ENCODE measurements at places on chromosomes 6 and 20.

DNA sequence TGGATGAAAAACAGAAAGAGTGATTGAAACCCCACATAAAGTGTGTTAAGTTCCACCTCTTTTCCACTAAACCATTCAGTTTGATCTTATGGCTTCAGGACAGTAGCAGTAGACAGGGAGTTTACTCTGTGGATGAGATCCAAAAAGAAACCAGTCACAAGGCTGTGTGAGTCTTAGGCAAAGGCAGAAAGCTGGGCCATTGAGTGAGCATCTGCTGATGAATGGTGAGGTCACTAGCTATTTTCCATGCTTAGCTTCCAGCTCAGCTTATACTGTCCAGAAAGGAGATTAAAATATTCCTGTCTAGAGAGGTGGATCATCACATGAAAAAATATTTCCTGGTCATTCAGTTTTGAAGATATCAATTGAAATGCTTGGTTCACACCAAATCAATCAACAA lies 1643.9 kb downstream of the HACE1 start:
- DNase-seq = no peak

- no peak for DNase-seq
Measured at GRCh38 chr6:44808148-44808547, 420.6 kb downstream of the CDC5L start.

GRCh38 chr6:33923857-33924514 lies 120.2 kb upstream of the MLN start:
- no peak for DNase-seq

DNA sequence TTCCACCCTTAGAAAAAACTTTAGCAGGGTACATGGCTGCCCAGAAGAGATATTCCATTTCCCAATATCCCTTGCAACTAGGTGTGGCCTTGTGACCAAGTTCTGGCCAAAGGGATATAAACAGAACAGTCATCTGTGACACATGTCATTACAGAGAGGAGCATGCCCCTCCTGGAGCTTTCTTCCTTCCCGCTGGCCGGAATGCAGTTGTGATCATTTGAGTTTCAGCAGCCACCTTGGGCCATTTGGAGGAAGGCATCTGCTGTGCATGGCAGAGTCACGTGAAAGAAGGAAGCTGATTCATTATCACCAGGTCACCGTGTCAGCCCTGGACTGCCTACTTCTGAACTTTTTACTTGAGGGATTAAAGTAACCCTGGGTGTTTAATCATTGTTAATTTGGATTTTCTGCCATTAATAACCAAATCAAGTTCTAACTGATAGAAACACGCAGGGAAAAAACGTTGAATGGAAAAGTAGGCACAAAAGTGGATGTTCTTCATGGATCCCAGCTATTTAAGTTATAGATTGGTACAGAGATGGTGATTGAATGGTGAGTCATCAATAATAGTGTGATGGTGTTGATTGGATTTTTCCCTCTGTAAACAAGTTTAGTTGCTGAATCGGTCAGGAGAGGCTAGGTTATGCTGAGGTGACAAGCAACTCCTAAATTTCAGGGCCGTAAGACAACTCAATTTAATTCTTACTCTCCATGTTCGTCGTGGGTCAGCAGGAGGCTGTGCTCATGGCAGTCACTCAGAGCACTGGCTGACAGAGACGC lies 80.7 kb upstream of the CCDC167 start:
- DNase-seq = no peak

DNA sequence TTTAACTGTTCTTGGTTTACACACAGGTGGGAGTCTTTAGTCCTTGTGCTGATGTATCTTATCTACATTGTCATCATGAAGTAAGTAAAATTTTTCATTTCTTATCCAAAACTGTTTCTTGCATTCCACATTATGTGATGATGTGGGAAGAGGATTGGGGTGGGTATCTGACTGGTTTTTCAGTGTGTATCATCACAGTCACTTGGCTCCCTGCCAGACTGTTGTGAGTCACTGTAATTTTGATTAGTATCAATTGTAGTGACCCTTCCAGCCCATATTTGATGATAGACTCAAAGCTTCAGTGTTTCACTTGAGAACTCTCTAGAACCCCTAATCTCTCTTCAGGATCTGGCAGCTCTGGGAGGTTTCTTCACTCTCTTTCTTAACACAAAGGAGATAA lies 84.5 kb upstream of the RIN2 start:
- DNase-seq = no peak

DNA sequence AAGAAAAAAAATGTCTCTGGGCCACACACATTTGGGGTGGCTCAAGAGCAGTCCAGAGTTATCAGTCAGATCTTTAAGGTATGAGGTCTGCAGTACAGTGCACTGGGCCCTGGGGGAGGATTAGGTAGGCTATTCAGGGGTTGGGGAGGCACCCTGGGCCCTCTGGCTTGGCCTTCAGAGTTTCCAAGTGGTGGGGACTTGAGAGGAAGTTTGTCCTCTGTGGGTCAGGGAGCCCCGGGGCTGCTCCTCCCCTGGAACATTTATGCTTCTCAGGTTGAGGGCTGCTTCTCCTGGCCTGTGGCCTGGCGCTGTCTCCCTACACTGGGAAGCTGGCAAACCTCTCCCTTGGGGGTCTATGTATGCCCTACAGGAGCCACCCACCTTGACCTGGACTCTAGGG lies 46.0 kb downstream of the PTK7 start:
- DNase-seq = no peak

DNA sequence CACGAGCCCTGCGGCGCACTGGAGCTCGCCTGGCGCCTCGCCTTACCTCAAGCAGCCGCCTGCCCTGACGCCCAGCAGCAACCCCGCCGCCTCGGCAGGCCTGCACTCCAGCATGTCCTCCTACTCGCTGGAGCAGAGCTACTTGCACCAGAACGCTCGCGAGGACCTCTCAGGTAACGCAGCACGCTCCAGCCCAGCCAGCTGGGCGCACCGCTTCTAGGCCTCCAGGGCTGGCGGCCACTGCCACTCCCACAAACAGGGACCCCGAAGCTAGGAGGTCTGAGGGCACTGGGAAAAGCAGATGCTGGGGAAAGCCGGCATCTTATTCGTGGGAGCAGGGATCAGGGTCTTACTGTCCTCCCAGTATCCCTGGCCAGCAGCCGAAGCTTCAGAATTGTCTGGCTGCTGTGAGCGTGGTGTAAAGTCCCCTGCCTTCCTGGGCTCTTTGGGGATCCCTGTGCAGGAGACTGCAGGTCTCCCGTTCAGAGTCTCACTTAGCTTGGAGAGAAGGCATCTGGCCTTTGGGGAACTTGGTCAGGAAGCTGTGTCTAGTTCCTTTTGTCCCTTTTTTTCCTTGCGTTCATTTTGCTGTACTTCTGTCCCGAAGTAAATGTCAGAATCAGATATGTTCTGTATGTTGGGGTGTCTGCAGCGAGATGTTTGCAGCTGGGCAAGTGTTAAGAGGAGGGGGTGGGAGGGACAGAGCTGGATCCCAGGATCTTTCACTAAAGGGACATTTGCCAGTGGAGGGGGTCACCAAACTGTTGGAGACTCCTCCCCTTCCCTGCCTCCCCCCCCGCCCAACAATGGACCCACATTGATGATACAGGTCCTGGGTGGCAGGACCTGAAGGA lies 1.8 kb downstream of the FOXF2 start:
- DNase-seq = no peak

DNA sequence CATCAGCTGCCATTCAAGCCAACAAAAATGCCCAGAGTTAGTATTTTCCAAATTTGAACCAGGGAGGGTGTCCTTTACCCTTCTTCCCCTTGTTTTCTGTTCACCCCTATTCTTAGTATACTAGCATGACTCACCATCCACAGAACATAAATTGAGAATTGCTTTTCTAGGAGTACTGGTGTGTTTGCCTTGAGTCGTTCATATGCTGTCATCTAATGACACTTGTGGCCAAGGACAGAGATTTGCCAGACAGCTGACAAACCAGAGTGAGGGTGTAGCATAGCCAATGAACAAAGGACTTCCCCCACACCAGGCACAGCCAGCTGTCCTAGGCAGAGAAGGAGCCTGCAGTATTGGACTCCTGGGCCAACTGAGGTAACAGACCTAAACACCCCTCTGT lies 62.2 kb downstream of the FILIP1 start:
- DNase-seq = no peak

DNA sequence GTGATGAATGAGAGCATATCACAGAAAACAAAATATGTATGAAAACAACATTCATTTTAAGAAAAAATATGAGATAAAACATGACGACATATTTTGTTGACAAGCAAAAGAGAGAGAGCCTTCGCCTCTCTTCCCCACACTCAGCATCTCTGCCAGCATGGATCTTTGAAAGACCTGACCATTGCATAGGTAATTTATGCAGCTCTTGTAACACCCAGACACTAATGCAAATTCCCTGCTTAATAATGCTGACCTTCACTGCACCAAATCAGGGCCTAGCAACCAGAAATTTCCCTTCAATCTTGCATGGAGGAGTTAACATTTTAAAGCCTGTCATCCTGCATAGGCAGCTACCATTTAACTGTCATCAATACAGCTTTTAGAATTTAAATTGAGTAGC lies 50.0 kb upstream of the CNR1 start:
- DNase-seq = no peak

DNA sequence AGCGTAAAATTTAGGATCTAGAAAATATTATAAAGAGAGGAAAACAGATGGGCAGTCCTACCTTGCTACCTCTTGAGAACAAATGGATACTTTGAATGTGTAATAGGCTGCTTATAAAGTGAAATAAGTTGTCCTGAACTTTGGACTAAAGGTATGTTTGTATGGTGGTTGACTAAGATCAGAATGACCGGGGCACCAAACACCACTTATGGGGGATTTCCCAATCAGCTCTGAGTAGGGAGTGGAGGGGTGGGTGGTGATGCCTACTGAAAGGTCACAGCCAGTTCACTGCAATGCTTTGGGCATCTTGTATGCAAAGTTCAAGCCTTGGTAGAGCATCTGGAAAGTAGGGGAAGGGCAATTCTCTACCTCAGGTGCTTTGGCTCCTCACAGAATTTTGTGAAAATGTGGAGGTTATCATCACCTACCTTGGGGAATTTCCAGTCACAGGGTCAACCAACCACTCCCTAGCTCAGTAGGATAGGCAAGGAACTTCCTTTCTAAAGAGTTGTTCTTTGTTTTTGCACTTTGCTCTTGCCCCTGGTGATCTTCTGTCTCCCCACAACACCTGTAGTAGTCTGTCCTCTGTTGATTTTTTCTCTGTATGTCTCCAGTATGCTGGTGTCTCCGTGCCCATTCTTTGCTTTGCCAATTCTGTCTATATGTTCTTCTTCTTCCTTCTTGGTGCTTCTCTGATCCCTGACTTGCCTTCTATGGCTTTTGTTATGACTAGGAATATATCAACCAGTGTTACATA lies at the start of gene TRIM31:
TSS of gene TRIM31 (minus strand) at position 88 of the 757 bp plus-strand sequence. CDS start 285 bp downstream, outside the sequence.
- no peak for DNase-seq

DNA sequence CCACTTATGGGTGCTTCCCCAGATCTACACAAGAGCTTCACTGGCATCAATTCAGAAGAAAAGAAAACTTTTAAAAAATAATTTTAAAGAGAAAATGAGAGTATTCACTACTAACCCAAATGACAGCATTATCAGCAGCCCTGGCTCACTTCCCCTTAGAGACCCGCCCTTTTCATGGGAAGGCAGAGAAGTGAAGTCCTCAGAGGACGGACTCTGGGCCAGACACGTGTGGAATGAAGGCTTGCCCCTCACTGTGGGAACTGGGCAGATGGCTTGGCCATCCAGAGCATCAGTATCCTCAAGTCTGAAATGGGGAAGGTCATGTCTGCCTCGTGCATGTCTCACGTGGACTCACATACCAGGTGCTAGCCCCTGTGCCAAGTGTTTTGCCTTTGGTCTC lies 63.5 kb downstream of the JAG1 start:
- DNase-seq = no peak

GRCh38 chr6:110532431-110532830 lies 56.0 kb upstream of the SLC22A16 start:
- no peak for DNase-seq

GRCh38 chr6:140059947-140060346 lies 685.5 kb upstream of the CITED2 start:
- DNase-seq = no peak

GRCh38 chr6:90445533-90446108 lies 141.3 kb downstream of the MAP3K7 start:
- DNase-seq = no peak

- no peak for DNase-seq
Measured at GRCh38 chr6:37486121-37486839, 13.4 kb downstream of the CCDC167 start.

DNA sequence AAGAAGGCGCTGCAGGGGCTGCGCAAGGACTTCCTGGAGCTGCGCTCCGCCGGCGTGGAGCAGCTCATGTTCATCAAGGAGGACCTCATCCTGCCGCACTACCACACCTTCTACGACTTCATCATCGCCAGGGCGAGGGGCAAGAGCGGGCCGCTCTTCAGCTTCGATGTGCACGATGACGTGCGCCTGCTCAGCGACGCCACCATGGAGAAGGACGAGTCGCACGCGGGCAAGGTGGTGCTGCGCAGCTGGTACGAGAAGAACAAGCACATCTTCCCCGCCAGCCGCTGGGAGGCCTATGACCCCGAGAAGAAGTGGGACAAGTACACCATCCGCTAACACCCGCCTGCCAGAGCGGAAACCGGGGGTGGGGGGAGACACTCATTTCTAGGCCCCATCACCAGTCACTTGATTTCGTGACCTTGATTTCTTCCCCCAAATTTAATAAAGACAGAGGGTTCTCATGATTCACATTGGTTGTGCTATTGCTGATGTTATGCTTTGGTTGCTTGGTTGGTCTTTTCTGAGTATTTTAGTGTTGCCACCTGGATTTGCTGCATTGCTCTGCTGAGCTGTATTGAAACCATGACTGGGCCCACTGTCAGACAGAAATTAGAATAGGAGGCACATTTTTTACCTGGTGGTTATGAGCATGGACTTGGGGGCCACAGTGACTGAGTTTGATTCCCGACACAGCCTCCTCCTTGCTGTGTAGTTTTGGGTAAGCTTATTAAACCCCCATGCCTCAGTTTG lies 1.5 kb downstream of the FAM50B start:
- DNase-seq = no peak

DNA sequence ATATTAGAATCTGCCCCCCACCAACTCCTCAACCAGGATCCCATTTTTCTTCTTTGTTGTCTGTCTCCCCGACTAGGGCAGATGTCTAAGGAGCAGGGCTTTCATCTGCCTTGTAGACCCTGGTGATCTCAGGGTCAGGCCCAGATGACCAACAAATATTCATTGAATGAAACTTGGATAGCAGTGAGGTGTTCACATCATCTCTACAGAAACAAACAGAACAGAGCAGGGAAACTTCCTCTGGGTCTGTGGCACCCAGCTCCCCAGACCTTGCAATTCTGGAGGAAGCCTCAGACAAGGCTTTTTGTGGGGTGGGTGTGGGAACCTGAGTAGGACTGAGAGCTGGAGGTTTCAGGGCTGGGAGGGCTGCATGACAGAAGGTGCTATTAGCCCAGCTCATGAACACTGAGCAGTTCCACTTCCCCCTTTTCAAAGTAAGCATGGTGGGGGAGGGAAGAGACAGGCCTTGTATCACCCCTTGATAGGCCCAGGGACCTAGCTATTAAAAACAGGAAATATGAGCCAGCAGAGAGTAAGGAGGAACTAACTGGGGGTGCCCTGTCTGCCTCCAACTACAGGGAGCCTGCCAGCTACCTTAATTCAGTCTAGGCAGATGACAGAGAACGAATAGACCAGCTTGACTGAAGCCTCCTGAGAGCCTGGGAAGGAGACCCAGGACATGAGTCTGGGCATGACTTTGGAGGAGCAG lies 37.3 kb upstream of the TOP1 start:
- no peak for DNase-seq

- DNase-seq = no peak
Measured at GRCh38 chr6:16496210-16496609, 257.8 kb downstream of the GMPR start.
